ENCODE measurements at places on chromosomes 1 and 21.
A peak's percentile ranks its signal among the peaks of the same experiment; 100 is the strongest.

DNA sequence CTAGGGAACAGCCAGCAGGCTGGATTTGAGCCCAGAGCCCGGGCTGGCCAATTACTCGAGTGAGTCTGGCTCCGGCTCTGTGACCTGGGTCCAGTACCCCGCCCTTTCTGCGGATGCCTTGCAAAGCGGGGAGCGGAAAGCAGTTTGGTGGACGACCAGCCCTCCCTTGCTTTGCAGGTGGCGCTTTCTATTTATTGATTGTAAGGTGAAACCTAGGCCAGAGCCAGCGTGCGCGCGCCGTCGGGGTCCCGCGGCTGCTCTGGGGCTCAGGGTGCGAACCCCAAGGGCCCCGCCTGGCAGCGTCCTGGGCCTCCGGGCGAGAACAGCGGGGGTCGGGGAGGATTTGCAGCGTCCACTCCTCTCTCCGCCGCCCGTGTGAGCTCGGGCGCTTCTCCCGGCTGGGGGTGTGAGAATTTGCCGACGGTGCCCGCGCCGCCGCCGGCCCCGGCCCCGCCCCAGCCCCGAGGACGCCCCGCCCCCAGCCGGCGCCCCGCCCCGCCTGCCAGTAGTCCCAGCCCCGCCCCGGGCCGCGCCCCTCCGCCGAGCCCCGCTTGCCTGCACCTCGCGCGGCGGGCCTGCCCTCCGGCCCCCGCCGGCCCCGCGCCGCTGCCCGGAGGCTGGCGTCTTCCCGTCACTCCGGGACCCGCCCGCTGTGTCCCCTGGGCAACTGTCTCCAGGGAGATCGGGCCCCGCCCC lies 37.6 kb downstream of the PIK3CD start:
- DNase-seq: peak; percentile 19

- DNase-seq: no peak
Measured at GRCh38 chr21:16034446-16035190, 304.8 kb downstream of the USP25 start.

GRCh38 chr1:62271134-62271533 lies 48.1 kb downstream of the KANK4 start:
- DNase-seq: no peak

DNA sequence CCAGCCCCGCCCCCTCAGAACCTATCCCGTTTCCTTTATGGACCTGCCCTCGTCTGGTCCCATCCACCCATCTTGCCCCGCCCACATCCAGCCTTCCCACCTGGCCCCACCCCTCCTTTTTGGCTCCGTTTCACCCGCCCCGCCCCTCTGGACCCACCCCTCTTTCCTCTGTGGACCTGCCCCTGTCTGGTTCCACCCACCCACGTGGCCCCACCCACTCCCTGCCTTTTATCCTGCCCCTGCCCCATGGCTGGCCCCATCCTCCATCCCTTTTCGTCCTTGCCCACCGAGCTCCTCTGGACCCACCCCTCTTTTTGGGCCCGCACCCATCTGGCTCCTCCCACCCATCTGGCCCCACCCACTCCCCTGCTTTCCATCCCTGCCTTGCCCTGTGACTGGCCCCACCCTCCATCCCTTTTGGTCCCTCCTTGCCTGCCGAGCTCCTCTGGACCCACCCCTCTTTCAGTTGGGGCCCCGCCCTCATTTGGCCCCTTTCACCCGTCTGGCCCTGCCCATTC lies 177.3 kb downstream of the CAMTA1 start:
- no peak for DNase-seq

DNA sequence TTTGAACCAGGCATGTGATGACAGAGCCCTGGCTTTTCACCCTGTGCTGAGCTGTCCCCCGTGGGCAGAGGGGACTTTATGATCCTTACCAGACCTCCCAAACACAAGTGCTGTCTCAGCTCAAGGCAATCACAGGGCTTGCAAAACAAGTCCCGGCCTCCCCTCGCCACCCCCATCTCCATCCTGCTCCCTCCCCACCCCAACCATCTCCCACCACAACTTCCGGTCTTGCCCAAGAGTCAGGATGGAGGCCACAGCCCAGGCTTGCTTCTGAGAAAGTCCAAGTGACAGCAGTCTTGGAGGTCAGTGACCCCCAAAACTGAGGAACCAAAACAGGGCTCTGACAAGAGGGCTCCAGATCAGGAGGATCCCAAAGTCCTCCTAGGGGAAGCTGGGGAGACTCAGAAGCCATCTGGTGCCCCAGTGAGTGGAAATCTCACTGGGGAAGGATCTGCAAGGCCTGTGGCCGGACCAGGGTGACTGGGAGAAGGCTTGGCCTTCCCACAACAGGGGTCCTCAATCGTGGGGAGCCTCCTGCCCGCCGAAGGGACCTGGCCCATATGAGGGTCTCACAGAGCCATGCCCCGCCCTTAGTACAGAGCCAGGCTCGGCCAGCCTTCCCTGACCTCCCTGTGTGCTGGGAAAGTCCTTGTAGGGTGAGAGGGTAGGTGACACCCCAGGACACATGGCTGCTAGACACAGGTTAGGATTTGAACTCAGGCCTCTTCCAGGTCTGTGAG lies 4.5 kb upstream of the SDC3 start:
- DNase-seq: no peak

DNA sequence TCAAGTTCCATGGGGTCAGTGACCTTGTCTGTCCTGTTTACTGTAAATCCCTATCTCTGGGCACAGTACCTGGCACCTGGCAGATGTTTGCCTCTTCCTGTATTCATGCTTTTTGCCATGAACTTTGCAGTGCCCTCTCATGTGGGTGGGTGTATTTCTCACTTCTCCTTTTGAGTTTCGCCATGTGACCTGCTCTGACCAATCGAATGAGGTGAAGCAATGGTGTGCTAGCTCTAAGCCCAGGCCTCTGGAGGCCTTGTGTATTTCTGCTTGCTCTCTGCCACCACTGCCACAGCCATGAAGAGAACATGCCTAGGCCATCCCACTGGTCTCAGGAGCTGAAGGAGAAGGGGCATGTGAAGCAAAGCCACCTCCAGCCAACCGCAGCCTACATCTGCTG lies 185.5 kb upstream of the ZC3H12A start:
- DNase-seq: no peak

DNA sequence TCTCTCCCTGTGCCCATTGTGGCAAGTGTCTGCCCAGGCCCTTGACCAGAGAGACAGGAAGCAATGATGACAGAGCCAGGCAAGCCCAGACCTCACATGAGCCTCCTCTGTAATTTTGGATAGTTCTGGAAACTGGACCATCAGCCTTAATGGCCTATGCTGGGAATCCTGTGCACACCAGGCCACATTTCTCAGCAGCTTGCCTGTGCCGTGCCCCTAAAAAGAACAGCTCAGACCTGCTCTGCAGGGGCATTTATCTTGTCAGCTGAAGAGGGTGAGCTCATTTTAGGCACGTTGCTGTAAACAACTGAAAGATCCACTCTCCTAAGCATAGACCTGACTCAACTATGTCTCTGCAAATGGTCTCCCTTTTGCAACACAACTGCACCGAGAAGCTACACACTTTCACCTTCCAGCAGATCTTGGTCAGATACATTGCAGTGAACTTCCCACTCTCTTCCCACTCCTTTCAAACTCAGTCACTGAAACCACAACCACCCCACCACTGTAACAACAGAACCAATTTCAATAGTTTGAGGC lies 53.5 kb upstream of the BACH1 start:
- no peak for DNase-seq

DNA sequence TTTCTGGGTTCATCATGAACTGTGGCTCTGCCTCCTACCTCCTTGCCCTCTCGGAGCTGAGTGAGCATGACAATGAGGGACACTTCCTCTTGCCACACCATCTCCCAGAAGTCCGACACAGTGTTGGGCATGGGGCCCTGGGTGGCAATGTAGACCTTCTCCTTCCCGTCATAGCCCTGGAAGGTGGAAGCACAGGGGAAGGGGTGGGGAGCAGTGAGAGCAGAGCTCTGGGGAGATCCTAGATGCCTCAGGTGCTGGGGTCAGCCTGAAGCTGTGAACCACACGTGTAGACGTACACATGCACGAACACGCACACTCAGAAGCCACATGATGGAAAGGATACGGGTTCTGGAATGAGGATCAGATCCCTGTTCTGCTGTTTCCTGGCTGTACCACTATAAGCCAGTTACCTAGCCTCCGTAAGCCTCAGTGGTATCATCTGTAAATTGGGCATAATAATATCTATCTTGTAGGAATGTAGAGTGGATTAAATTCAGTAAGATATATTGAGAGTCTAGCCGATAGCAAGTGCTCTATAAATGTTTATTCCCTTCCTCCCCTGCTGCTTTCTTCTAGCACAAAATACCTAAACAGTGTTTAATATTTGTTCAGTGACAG lies 6.1 kb downstream of the PTPN7 start:
- no peak for DNase-seq

- no peak for DNase-seq
Measured at GRCh38 chr1:236870721-236871120, 75.6 kb downstream of the MTR start.

DNA sequence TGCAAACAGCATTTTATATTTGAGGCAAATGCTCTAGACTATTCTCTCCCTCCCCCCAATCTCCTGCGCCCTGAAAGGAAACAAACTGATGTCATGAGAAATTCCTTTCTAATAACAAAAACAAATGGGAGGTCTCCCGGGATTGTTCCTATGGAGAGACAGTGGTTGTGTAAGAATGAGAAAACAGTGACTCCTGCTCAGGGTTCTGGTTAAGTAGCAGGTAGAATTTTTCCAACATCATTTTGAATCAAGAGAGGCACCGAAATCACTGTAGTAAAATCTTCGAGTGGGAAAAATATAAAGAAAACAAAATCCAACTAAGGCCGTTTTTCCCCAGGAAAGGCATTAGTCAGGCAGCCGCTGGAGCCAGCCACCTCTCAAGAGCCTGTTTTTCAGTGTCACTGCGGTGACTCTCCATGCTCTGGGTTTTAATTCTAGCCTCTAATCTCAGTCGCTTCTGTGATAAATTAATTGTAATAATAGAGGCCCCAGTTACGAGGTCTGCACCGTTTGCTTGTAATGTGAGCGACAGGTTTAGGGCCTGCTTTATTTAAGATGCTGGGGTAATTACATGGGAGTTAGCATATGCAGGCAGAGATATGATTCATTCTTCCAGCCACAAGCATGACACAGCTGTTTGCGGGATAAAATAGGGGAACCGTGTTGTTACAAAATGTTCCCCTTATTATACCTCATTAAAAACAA lies 80.3 kb downstream of the RNF220 start:
- DNase-seq: no peak

DNA sequence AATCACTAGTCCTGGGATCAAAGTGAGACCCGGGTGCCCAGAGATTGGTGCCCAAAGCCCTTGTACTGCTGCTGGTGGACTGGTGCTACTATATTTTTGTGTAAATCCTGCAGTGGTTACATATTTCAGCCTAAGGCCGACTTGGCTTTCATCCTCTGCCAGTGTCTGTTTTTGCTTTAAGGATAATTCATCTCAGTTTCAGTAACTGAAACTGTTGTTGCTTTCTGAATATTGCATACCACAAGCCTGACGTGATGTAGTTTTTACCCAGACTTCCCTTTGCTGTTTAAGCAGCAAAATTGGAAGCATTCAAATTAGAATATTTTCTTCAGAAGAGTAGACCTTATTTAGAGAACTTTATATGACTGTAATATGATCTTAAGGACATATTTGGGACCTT lies 341.8 kb downstream of the RYR2 start:
- no peak for DNase-seq

DNA sequence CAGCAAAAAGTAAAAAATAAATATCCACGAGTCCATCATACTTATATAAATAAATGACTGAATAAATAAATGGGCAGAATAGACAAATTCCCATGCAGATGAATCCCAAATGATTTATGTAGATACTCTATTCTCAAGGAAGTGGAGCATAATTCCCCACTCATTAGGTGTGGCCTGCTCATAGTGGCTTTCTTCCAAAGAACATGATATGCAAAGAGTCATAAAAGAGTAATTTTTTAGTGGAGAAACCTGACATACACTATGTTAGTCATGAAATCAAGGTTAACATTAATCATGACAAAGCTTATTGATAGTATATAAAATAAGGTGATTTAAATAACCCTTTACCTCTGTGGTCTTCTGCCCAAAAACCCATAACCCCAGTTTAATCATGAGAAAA lies 298.9 kb downstream of the DPYD start:
- DNase-seq: no peak

DNA sequence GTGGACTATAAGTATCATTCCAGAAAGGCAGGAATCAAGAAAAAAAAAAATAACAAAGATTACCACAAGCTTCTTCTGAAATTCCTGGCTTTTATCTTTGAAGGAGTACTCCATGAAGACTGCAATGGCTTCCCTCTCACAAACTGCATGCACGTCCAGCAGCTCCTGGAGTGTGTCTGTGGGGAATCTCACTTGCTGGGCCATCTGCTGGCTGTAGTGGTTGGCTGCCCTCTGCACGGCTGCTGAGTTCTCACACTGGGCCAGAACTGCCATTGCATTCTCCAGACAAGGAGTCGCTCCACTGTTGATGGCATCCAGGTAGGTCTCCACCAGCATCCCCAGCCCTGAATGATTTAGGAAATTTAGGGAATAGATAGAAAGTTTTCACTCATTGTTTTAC lies 23.3 kb upstream of the GBP2 start:
- no peak for DNase-seq

- DNase-seq: no peak
Measured at GRCh38 chr21:38743772-38744529, 61.8 kb upstream of the ETS2 start.

- no peak for DNase-seq
Measured at GRCh38 chr1:32128964-32129363, 21.1 kb downstream of the KPNA6 start.

- DNase-seq: peak; percentile 32
Measured at GRCh38 chr1:15740924-15741850, 1.1 kb upstream of the TMEM82 start.

DNA sequence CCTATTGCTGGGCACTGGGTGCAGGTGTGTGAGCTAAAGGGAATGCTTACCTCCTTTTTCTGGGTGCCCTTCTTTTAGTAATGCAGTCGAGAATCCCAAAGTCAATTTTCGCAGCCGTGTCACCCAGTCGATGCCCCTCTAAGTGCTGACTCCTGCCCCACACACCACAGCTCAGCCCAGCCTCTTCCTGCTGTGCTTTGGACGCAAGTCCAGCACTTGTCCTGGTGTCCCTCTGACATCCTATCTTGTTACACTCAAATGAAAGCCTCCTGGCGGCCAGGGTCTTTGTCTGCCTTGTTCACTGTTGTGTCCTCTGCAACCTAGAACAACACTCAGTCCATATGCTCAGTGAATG lies 58.5 kb upstream of the RUNX3 start:
- no peak for DNase-seq

- no peak for DNase-seq
Measured at GRCh38 chr21:45830221-45830640, 151.3 kb upstream of the COL6A1 start.

Data from anterior cingulate cortex (tissue), 58 donors.